ENCODE measurements at places on chromosomes 5 and 9. TPM values are rescaled to one million over a fixed set of nuclear protein-coding genes. Genes with fewer than 3 reads are reported as not detected.

DNA sequence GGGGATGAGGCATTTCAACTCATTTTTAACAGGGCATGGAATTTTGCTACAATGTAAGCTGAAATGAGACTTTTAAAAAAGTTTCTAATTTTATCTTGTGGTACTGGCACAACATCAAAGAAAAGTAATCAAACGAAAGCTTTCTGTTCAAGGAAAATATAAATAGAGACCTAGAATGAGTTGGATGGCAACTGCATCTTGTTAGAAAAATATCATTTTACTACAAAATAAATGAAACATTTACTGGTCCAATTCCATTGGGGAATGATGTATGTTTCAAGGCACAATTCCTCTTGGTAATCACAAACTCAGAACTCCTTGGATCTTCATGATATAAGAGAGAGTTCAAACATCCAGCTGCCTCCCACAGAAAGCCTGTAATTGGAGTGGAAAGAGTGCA lies 102.8 kb downstream of the HMHB1 start:
- no peak for DNase-seq

KCTD16 gene
- total RNA-seq, result not detected

DNA sequence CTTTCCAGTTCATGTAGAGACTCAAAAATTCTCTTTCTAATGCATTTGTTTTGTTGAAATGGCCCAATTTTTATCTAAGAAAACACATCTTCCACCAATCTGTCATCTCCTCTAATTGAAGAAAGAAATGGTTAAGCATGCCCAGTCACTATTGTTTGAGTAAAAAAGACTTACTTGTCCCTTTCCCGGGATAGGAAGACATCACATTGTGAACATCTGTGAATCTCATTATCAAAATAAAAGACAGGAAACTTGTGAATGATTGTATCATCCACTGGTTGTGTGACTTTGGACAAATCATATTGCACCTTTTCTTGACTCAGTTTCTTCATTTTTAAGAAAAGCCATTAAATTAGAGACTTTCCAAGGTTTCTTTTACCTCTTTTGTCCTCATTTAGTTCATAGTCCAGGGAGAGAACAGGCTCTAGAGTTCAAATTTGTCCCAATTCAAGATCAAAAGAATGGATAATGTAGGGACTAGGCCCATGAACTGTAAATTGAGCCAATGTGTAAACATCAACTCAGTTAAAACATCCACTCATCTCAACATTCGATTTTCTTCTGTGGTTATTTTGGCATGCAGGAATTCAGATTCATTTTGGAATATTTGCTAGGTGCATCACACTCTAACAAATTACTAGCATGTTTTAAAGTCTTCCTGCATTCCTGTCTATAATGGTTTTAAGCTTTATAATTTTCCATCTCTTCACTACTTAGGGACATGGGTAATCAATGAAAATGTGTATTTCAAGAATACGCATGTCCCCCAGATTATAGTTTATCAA lies 838.0 kb upstream of the WWC1 start:
- DNase-seq, result no peak

DNA sequence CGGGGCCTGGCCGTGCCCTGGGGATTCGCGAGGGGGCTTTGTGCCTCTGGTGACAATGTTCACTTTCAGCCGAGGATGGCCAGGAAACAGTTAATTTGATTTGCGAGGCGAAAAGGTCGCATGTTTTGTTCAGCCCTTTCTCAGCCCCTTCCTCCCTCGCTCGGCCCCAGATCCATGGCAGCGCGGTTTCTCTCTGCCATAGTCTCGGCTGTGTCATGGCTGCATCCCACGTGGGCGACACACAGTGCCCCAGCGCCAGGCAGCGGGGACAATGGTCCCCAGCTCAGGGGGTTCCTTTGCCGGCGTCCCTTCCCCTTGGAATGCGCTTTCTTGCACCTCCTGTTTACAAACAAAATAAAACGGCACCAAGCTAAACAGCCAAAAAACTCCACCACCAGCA lies 370.3 kb upstream of the IRX2 start:
- no peak for DNase-seq

- no peak for DNase-seq
These were observed 48.1 kb downstream of the KCNV2 start for GRCh38 chr9:2765250-2765880.

NAIP gene
- 5.9 TPM for total RNA-seq

All from left ventricle myocardium superior (tissue), 1 donor.